ENCODE measurements at places on chromosomes 6 and 20. TPM values are rescaled to one million over a fixed set of nuclear protein-coding genes. Genes with fewer than 3 reads are reported as not detected.

BTN2A1 gene
- total RNA-seq: 6.2 TPM

ESR1 gene
- total RNA-seq: 0.02 TPM

HLA-DPA1 gene
- 0.34 TPM for total RNA-seq

LGSN gene
- total RNA-seq: not detected

LRRC1 gene
- total RNA-seq: 11.3 TPM

CUTA gene
- total RNA-seq: 347 TPM

CNR1 gene
- not detected for total RNA-seq

OR12D2 gene
- total RNA-seq: not detected

GPX5 gene
- not detected for total RNA-seq

BCAS1 gene
- 0.07 TPM for total RNA-seq

DNA sequence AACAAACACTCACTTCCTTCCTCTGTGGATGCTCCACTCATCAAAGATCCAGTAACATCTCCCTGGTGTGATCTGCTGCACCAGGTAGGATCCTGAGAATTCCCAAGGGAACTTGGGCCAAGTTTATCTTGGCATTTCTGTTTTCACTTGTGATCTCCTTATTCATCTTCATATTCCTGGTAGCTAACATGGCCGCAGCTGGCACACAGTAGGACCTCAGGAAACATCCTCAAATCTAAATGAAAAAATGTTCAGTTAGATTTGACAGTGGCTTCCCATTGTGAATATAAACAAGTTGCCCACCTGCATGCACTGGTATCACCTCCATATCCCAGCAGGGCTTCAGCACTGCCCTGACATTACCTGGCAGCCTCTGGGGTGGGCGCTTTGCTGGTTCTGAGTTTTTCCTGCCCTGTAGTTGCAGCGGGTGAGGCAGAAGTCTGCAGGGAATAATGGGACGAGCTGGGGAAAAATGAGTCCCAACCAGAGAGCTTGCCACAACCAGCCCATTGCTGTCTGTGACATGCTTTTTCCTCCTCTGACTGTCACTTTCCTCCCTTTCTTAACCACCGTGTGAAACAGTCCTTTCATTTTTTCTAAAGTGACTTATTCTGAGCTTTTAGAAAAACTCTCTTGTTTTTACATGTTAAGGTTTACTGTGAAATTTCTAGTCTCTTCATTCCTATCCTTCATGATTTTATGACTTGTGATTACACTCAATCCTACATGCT lies 9.4 kb upstream of the DSTN start:
- no peak for DNase-seq

DNA sequence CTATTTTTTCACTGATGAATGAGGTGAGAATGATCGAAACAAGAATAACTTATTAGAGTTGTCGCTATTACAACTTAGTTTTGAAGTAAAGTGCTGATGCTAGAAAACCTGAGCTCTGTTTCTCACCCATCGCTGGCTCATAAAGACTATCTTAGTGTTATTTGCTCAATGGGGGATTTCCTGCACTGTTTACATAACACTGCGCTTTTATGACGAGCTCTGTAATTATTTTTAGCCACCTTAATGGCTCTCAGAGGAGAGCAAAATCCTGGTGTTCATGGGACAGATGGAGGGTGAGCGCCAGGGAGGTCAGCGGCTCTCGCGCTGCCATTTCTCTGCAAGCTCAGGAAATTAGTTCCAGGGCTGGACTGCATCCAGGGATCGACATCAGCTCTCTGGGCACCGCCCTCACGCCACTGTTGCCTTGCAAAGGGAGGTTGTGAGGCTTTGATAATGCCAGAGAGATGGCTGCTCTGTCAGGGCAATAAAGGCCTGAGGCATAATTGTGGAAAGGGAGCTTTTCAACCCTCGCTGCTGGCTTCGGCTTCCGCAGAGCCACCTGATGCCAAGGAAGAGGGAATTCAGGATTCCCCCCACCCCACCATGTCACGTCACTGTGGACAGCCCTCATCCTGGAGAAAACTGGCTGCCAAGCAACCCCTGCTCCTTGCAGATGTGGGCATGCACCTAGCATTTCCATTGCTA lies 72.0 kb downstream of the DACT2 start:
- DNase-seq: peak; percentile 12

- peak; percentile 72 for DNase-seq
These were observed 657 bp downstream of the ZHX3 start for GRCh38 chr20:41316602-41317545.

DNA sequence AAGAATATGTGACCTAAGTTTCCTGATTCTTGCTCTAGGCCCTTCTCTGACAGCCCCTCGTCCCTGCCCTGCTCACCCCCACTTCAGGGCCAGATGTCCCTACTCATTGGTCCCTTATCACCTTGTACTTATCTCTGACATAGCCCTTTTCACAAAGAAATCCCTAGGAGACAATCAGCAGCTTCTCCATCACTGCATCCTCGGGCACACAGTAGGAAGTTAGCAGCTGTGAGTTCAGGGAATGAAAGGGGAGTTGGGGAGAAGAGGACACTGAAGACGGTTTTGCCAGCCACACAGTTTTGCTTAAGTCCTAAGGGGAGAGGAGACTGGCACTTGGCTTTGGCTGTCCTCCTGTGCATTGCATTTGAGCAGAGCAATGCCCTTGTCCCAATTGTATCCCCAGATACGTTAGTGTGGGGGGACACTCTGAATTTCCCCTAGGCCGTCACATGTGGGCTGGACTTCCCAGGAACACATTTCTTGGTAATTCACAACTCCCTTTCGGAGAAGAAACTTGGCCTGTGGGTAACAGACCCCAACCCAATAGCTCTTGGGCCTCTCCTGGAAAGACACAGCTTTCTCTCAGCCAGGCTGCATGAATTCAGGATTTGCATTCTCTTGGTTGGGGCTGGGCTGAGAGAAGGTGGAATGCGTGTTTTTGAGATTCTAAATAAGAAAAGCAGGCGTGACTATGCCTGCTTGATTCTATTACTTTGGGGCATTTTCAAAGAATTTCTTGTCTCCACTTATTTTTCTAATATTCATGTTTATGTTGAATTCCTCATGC lies 177.6 kb downstream of the UST start:
- DNase-seq: no peak

- DNase-seq: no peak
These were observed 367 bp upstream of the PCIF1 start for GRCh38 chr20:45934046-45934585.

GRCh38 chr6:129895692-129896091 lies 34.6 kb upstream of the TMEM244 start:
- DNase-seq: no peak

DNA sequence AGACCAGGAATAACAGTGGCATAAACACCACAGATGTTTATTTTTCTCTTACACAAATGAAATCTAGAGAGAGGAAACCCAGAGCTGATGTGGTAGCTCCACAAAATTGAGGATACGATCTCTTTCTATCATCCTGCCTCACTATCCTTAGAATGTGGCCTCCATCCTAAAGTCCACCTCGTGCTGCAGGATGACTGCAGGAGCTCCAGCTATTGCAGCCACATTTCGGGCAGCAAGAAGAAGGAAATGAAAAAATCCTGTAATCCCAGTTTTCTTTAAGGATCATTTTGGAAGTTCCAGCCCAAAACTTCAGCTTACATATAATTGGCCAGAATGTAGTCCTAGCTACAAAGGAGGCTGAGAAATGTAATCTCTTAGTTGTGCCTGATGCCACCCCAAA lies 41.2 kb upstream of the ARFGEF2 start:
- DNase-seq: no peak

GRCh38 chr6:25193460-25194171 lies 85.6 kb upstream of the CARMIL1 start:
- peak; percentile 89 for DNase-seq

DNA sequence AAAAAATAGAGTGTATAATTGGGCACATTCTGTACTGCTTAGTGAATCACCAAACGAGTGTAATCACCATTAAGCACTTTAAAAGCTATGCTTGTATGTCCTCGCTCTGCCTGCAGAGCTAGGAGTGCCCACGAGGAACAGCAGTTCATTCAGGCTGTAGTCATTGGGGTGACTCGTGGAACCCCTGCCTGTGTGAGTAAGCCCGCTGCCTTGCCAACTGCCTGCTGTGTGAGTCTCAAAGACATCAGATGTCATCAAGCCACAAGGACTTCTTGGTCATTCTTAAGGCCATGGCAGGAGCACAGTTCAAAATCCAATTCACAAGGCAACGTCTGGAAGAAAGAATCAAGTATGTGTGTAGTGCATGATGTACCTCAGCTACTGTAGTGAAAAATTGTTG lies 60.4 kb downstream of the FOXO3 start:
- peak; percentile 42 for DNase-seq

- DNase-seq: peak; percentile 87
These were observed 12.1 kb upstream of the RAMACL start for GRCh38 chr6:166598441-166599138.

- DNase-seq: no peak
These were observed 49.4 kb upstream of the IRF4 start for GRCh38 chr6:341914-342831.

- DNase-seq: no peak
These were observed 2.9 kb downstream of the SDC4 start for GRCh38 chr20:45345104-45345936.

GRCh38 chr6:161192636-161193411 lies 81.0 kb downstream of the AGPAT4 start:
- DNase-seq: no peak

GRCh38 chr6:166955121-166955864 lies 1.1 kb downstream of the RNASET2 start:
- no peak for DNase-seq

GRCh38 chr20:46194409-46194808 lies 76.3 kb downstream of the CD40 start:
- no peak for DNase-seq

DNA sequence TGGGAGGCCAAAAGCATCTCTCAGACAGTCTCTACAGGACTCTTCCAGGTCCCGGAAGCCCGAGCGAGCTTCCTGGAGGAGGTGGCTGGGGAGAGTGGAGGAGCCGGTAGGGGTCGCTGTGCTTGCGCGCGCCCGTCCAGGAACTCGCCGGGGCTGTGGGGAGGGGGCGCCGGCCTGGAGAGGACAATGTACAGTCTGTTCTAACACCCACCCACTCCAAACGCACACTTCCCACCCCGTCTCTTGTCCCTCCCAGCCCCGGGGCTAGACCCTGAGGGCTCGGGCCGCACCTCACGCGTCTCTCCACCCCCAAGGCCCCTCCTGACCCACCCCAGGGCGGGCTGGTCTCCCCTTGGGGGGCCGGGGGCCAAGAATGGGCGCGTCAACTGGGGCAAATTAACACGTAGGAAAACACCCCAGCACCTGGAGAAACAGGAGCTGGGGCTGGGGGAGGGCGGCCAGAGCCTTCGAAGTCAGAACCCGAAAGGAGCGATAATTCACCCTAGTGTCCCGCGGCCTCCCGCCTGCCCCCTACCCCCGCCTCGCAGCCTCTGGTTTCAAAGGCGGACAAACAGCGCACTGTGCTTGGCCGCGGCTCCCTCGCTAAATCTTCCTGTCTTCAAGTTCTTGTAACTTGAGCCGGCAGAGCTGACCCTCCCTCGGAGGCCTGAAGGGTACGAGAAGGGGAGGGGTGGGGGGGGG lies 103.2 kb upstream of the FOXP4 start:
- DNase-seq: no peak

DNA sequence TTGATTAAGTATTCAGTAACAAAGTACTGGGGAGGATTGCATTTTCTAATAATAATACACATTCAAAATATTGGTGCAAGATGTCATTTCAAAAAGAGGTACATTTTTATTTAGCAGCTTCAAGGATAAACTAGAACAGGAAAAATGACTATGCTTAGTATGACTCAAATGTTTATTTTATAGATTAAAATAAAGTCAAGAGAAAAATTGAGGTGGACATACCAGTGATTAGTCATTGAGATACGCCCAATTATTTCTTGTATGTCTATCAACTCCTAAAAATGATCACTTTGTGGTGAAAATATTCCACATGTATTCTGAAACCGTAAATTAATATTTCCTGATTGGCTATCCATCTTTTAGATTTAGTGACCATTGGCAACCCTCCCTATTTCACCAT lies 96.7 kb downstream of the PHF3 start:
- peak; percentile 35 for DNase-seq

- DNase-seq: no peak
These were observed 540.7 kb downstream of the HAO1 start for GRCh38 chr20:7399575-7399974.
